Anterior cingulate cortex (tissue), 58 donors: ENCODE measurements at places on chromosomes 1 and 21.

GRCh38 chr21:36630485-36631206 is 68.3 kb upstream of the SIM2 start:
- DNase-seq: peak; percentile 13

DNA sequence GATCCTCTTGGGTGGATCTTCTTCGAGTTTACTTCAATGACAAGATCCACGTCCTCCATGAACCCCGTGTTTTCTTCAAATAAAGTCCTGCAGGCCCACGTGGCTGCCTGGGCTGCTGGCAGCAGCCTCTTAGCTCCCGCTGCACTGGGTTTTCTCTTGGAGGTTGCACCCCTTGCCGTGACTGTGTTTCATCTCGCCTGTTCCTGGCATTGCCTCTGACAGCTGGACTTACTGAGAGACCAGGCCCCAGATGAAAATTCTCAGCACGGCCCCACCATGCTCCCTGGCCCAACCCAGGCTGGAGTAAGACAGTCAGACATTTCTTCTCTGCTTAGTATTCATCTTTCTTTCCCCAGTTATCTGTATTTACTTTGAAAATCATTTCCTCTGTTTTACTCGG is 274.8 kb upstream of the RUNX1 start:
- no peak for DNase-seq

DNA sequence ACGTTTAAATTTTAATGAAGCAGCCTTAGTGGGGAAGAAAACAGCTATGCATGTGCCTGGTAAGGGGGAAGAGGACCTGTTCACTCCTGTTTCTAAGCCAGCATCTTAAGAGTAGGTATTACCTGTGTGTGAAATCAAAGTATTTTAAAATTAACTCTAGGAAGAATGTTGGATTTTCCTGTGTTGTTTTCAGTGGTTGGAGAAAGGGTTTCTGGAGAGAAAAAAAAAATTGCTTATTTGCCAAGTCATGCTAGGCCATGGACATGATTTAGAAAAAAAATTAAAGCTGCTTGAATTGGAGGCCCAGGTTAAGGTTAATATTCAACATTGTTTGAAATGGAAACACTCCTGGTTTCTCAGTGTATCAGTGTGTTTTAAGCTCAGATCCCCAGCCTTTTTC is 42.9 kb upstream of the DNAJC6 start:
- DNase-seq: no peak

- DNase-seq: no peak
Measured at GRCh38 chr1:236685917-236686814, at the start of gene ACTN2. ACTN2 (plus strand) TSS chr1:236686499; CDS start chr1:236686674, 175 bp downstream.

- DNase-seq: no peak
Measured at GRCh38 chr1:173042806-173043205, 7.9 kb downstream of the TNFSF18 start.

DNA sequence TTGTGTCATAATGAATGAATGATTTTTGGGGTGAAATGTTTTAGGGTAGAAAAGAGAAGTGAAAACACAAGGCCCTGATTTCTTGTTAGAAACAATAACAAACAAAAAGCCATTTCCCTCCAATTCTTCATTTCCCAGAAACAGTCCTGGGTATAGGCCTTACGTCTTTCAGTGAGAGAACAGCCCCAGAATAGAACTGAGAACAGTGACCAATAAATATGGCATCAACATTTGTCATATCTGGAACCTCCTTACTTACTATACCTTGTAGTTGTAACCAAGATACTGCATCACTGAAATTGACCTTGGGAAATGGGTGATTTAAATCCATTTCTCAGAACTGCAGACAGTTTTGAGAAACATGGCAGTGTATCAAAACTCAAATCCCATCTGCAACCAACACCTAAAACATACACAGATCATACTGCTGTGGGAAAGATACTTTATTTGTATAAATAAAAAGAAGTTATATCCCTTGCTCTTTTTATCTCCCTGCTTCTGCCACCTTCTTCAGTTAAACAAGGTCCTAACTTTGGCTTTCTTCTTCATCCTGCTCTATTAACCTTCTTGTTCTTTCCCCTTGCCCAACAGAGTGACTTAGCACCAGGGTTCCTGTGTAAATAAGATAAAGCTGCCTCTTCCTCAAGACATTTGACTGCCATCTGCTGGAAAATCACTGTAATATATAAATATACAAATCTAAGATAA is 19.5 kb downstream of the XKR8 start:
- no peak for DNase-seq

- no peak for DNase-seq
Measured at GRCh38 chr1:177984136-177984525, 14.3 kb upstream of the SEC16B start.

GRCh38 chr1:119010201-119010600 is 22.1 kb upstream of the TBX15 start:
- DNase-seq: no peak

GRCh38 chr1:50779801-50780200 is 180.3 kb downstream of the FAF1 start:
- DNase-seq: no peak

- DNase-seq: no peak
Measured at GRCh38 chr1:200363264-200363933, 46.4 kb downstream of the ZNF281 start.
